Pons (tissue), 1 donor: ENCODE measurements at places on chromosomes 13 and 19.
A peak's percentile ranks its signal among the peaks of the same experiment; 100 is the strongest.

GRCh38 chr19:49870309-49870901 is 3.0 kb upstream of the PNKP start:
- no peak for DNase-seq

- DNase-seq: peak; percentile 87
These were observed 42.9 kb downstream of the CAB39L start for GRCh38 chr13:49400755-49401659.

- DNase-seq: peak; percentile 14
These were observed 2.8 kb upstream of the SPRYD7 start for GRCh38 chr13:49938921-49939320.

DNA sequence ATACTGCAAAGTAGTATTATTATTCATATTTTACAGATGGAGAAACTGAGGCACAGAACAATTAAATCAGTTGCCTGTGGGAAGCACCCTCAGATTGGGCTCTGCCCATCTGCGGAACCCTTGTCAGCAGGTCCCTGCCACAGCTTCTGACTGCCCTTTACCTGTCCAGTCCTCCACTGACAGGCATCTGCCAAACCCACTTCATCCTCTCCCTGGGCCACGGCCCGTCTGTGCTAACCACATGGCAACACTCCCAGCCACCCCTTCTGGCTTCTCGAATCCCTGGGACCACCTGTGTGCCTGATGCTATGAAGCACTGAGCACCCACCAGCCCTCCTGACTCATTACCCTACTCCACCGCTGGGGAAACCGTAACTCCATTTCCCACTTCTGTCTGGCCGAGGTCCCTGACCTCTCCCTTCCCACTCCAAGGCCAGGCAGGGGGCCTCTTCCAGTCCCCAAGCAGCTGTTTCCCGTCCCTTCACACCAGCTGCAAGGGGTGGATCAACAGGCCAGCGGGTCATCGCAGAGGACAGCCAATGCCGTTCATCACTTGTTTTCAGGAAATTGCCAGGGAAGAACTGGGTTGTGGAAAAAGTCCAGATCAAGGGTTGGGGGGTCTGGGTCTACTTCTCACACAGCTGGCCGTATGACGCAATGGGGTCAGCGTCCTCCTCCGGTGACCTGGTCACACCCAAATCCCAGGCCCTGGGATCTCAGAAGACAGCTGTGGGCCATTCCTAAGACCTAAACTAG is 2.5 kb downstream of the KANK3 start:
- no peak for DNase-seq
